ENCODE measurements at places on chromosomes 4 and X.

- peaks cover 6% of the 10 kb centered on the region for H3K4me1 ChIP-seq
- H3K27me3 ChIP-seq = no peaks in the 10 kb centered on the region
- H3K4me3 ChIP-seq = no peak overlapping the region
Measured at GRCh38 chr4:6527683-6528595, 47.0 kb upstream of the MAN2B2 start.

DNA sequence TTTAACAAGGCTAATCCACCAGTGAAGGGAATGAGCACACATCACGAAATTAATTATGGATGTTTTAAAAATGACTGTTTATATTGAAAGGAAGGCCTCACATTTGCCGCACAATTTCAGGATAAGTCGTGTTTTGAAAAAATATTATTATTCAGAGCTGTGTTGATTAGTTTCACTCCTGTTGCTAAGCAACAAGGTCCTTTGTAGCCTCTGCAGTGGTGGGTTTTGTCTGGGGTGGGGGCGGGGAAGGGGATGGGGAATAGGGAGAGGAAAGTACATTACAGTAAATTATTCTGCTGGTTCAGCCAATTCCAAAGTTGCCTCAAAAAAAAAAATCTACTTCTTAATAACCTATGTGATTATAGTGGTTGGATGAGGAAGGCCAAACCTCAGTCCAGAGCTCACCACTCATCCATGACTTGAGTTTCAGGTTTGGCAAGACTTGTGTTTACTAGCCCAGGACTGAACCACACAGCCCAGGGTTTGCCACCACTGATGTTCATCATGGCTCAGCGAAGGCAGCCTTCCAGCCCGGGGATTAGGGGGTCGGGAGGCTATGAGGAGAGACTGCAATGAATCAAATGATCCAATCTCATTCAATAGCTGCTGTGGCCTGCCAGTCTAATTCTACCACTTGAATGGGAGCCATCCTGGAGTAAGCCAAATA, 162.5 kb upstream of the ATP6AP2 start:
- H3K4me3 ChIP-seq = no peak overlapping the region
- H3K36me3 ChIP-seq = no peaks in the 10 kb centered on the region
- no peak for DNase-seq
- H3K27ac ChIP-seq = no peak overlapping the region
- no peaks in the 10 kb centered on the region for H3K27me3 ChIP-seq

DNA sequence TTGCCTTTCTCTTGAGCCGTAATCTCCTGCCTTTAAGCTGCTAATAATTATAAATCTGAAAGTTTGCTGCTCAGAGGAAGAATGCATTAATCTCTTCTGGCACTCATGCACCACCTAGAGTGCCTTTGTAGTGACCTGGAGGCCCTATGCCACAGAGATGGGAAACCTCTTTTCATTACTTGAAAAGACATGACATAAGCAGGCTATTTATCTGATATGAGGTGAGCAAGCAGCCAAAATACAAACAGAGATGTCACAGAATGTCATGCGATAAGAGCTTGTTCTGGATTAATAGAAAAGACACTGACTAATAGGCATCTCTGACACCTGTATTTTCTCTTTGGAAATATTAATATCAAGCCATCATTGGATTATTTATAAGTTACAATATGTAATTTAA, 42.3 kb downstream of the GABRB1 start:
- DNase-seq = no peak
- H3K4me1 ChIP-seq = 0 out of 2 replicates have a peak, but pooled peaks cover 7% of the 10 kb centered on the region
- H3K27ac ChIP-seq = no peak overlapping the region
- H3K4me3 ChIP-seq = no peak overlapping the region
- H3K36me3 ChIP-seq = no peaks in the 10 kb centered on the region

- peaks cover 17% of the 10 kb centered on the region for H3K4me1 ChIP-seq
- no peak overlapping the region for H3K27ac ChIP-seq
- no peaks in the 10 kb centered on the region for H3K27me3 ChIP-seq
- H3K4me3 ChIP-seq = no peak overlapping the region
- DNase-seq = no peak
Measured at GRCh38 chr4:2768124-2768523, 12.0 kb upstream of the TNIP2 start.

GRCh38 chr4:60745800-60746571, 454.1 kb upstream of the ADGRL3 start:
- no peaks in the 10 kb centered on the region for H3K4me1 ChIP-seq
- no peaks in the 10 kb centered on the region for H3K36me3 ChIP-seq
- no peak for DNase-seq
- no peaks in the 10 kb centered on the region for H3K27me3 ChIP-seq

DNA sequence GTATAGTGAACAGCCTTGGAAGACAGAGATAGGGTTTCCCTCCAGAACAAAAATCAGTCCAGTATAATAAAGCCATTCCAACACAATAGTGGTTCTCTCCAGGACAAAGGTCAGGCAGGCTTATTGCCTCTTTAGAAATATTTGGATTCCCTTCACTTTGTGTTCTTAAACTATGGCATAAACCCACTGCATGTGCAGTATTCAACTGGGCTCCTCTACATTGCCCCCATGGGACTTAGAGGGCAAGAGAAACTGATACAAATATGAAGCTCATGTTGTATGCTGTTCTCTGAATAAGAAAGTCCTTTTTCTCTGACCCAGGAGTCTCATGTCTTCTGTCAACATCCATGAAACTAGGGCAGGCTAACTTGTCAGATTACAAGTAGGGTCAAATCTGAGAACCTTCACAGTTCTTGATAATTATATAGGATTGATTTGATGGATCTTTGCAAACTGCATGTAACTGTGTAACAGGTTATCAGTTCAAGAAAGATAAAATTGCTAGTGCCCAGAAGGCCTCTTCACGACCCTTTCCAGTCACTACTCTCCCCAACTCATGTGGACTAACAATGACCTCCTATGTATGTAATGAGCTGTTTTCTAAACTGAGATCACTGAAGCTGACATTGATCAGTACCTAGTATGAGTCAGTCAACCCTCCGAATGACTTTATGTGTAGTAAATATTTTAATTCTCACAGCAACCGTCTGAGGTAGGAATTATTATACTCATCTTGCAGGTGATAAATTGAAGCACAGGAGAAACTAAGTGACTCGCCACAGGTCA, 31.9 kb upstream of the FAM9C start:
- H3K4me3 ChIP-seq = no peak overlapping the region
- no peaks in the 10 kb centered on the region for H3K4me1 ChIP-seq
- no peak for DNase-seq
- no peaks in the 10 kb centered on the region for H3K36me3 ChIP-seq
- H3K27me3 ChIP-seq = no peaks in the 10 kb centered on the region

DNA sequence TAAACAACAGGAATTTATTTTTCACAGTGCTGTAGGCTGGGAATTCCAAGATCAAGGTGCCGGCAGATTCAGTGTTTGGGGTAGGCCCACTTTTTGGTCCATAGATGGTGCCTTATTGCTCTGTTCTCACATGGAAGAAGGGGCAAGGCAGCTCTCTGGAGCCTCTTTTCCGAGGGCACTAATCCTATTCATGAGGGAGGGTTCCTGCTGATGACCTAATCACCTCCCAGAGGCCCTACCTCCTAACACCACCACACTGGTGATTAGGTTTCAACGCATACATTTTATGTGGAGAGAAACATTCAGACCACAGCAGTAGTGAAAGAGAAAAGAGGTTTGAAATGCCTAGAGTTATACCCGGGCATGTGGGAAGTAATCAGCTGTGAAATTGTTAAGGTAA, 1.4 kb upstream of the POLA1 start:
- H3K27me3 ChIP-seq = no peaks in the 10 kb centered on the region
- H3K4me1 ChIP-seq = peaks cover 4% of the 10 kb centered on the region
- H3K4me3 ChIP-seq = no peak overlapping the region
- no peaks in the 10 kb centered on the region for H3K36me3 ChIP-seq
- no peak overlapping the region for H3K27ac ChIP-seq

DNA sequence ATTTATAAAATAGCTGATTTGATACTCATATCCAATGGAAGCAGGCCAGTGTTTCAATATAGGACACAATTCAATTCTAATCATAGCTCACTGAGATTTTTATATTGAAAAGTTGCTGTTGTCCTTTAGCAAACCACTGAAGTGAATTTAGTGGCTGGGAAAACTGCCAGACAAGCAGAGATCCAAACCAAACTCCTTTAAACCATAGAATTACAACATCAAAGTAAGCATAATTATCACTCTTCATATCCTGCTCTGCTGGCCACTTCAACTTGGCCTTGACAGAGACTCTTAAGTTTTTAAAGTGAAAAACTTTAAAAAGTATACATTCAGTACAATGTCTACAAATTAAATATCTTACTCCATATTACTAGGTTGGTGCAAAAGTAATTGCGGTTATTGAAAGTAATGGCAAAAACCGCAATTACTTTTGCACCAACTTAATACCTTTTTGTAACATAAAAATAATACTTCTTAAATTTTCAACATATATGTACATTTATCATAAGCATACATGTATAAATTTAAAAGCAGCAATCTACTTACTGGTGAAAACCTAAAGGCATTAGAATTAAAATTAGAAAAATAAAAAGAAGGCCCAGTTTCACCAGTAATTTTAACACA, 433.0 kb downstream of the PCDH10 start:
- no peaks in the 10 kb centered on the region for H3K36me3 ChIP-seq
- no peaks in the 10 kb centered on the region for H3K27me3 ChIP-seq
- no peak for DNase-seq
- no peak overlapping the region for H3K4me3 ChIP-seq
- peaks cover 4% of the 10 kb centered on the region for H3K4me1 ChIP-seq

- no peaks in the 10 kb centered on the region for H3K36me3 ChIP-seq
- peaks cover 38% of the 10 kb centered on the region for H3K4me1 ChIP-seq
- DNase-seq = no peak
- H3K27me3 ChIP-seq = no peaks in the 10 kb centered on the region
- H3K27ac ChIP-seq = no peak overlapping the region
- no peak overlapping the region for H3K4me3 ChIP-seq
Measured at GRCh38 chr4:41137879-41138278, 76.5 kb downstream of the APBB2 start.

- H3K36me3 ChIP-seq = no peaks in the 10 kb centered on the region
- DNase-seq = no peak
- H3K4me1 ChIP-seq = no peaks in the 10 kb centered on the region
- H3K27me3 ChIP-seq = no peaks in the 10 kb centered on the region
- H3K27ac ChIP-seq = no peak overlapping the region
Measured at GRCh38 chr4:26717332-26717731, 133.4 kb downstream of the TBC1D19 start.

DNA sequence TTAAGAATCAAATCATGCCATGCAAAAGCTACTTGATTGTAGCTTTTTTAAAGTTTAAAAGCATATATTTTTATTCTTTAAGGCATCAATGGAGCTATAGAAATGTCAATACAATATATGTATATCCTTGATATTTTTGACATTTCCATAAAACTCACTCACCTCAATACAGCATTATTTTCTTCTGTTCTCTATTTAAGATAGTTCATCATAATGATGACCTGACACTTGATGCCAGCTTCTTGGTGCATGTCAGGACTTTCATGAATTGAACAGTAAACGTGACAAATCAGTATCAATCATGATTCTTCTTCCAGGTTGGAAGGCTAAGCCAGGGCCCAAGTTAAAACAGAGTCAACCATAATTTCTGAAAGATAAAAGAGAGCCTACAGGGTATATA, 33.6 kb upstream of the ATP8A1 start:
- DNase-seq = no peak
- no peak overlapping the region for H3K4me3 ChIP-seq
- no peak overlapping the region for H3K27ac ChIP-seq
- H3K4me1 ChIP-seq = no peaks in the 10 kb centered on the region
- no peaks in the 10 kb centered on the region for H3K36me3 ChIP-seq

DNA sequence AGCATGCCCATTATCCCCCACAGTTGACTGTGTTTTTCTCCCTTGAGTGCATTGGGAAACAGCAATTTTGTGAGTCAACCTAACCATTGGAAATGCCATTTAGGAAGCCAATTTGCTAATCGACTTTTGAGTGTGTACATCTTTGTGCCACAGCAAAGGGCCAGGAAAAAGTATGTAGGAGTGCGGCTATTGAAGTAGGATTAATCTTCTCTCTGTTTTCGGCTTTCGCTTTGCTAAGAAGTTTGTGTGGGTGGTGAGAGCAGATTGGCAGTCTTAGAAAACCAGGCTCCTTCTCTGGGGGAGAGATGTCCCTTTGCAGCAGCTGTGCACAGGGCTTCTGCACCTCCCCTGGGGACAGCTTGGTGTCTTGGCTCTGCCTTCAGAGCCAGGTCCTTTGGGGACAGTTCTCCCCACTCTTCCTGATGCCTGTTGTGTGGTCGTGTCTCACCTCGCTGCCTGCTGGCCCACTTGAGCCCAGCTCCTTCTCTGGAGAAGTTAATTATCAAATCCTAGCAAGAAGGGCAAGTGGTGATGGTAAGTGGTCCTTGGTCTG, 74.5 kb downstream of the GEMIN8 start:
- no peaks in the 10 kb centered on the region for H3K4me1 ChIP-seq
- H3K4me3 ChIP-seq = no peak overlapping the region
- no peaks in the 10 kb centered on the region for H3K27me3 ChIP-seq
- no peaks in the 10 kb centered on the region for H3K36me3 ChIP-seq

GRCh38 chr4:28351826-28352225, 1491.2 kb downstream of the STIM2 start:
- no peak for DNase-seq
- H3K4me1 ChIP-seq = 0 out of 2 replicates have a peak, but pooled peaks cover 5% of the 10 kb centered on the region
- H3K36me3 ChIP-seq = no peaks in the 10 kb centered on the region
- no peak overlapping the region for H3K4me3 ChIP-seq
- no peak overlapping the region for H3K27ac ChIP-seq

DNA sequence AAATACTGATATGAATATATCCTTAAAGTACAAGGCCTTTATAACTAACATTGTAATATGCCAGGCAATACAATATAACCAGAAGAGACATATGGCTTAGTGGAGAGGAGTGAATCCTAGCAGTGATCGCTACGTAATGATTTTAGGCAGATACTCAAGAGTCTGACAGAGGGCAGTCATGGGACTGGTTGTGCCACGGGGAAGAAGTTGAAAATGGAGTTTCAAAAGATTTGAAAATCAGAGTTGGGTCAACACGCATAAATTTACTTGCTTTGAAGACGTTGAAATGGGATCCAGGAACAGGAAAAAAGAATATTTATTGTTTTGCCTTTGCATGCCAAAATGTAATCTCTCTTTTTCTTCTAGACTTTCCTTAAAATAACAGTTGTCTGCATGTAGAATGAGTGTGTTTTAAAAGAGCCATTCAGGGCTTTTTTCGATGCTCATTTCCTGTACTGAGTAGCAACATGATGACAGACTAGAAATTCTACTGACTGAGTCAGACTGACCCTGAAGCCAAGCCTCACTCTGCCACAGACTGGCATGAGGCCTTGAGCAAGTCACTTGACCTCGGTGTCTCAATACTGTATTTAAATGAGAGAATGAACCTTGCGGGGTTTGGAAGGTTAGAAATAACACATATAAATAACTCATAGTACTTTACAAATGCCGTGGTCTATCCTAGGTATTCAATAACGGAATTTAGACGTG, 8.1 kb upstream of the SMS start:
- DNase-seq = no peak

GRCh38 chrX:65726715-65727114, 59.3 kb downstream of the MSN start:
- no peaks in the 10 kb centered on the region for H3K27me3 ChIP-seq
- DNase-seq = peak; percentile 17
- H3K27ac ChIP-seq = no peak overlapping the region
- H3K4me1 ChIP-seq = no peaks in the 10 kb centered on the region
- H3K4me3 ChIP-seq = no peak overlapping the region
